ENCODE measurements at places on chromosomes 6 and 20. TPM values are rescaled to one million over a fixed set of nuclear protein-coding genes. Genes with fewer than 3 reads are reported as not detected.

The HLA-DOB gene
- total RNA-seq = not detected

The CLIC1 gene
- total RNA-seq = 581 TPM

The BHLHE23 gene
- not detected for total RNA-seq

The FERMT1 gene
- total RNA-seq = 2.1 TPM

- peaks cover 29% of the 10 kb centered on the region for H3K4me1 ChIP-seq
- H3K27me3 ChIP-seq = no peaks in the 10 kb centered on the region
- H3K36me3 ChIP-seq = no peaks in the 10 kb centered on the region
- peak; percentile 93 for DNase-seq
Measured at GRCh38 chr6:169158174-169158573, 95.5 kb downstream of the THBS2 start.

GRCh38 chr6:90385759-90386313, 89.2 kb upstream of the BACH2 start:
- no peak overlapping the region for H3K4me3 ChIP-seq
- DNase-seq = no peak
- no peaks in the 10 kb centered on the region for H3K4me1 ChIP-seq
